Muscle of back (tissue), 13 donors: ENCODE measurements at places on chromosomes 12 and 14. TPM values are rescaled to one million over a fixed set of nuclear protein-coding genes. Genes with fewer than 3 reads are reported as not detected.

TMPRSS12 gene
- polyA plus RNA-seq = not detected

RDH5 gene
- 19.2 TPM for polyA plus RNA-seq

DNA sequence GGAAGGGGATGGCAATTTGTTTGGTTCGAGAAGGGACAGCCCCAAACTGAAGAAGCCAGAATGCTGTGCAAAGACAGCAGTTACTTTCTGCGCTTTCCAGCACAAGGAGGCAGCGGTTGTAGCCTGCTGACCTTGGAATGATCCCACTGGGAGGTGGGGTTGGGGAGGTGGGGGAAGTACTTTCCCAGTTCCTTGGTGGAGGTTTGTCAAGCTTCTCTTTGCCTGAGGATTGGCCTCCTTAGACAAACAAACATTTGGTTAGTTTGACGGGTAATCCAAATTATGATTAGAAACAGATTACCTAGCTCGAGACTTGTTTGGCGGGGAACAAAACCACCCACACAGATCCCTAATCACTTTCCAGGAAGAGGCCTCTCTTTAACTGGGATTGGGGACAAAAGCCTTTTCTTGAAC is 79.1 kb upstream of the EGLN3 start:
- DNase-seq = peak; percentile 93

DNA sequence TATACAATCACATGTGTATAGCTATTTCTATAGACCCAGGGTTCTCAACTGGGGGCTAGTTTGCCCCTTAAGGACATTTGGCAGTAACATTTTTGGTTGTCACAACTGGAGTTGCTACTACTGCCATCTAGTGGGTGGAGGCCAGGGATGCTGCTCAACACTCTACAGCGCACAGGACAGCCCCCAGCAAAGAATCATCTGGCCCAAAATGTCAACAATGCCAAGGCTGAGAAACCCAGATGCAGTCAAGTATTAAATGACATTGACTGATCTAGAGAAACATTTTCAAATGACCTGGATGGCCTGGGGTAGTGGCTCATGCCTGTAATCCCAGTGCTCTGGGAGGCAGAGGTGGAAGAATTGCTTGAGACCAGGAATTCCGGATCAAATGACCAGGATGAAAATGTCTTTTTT is 5.8 kb downstream of the WSB2 start:
- no peak for DNase-seq

GRCh38 chr14:103243764-103244737 is 90.0 kb upstream of the EIF5 start:
- no peak for DNase-seq
